ENCODE measurements at places on chromosomes 2 and 18.

DNA sequence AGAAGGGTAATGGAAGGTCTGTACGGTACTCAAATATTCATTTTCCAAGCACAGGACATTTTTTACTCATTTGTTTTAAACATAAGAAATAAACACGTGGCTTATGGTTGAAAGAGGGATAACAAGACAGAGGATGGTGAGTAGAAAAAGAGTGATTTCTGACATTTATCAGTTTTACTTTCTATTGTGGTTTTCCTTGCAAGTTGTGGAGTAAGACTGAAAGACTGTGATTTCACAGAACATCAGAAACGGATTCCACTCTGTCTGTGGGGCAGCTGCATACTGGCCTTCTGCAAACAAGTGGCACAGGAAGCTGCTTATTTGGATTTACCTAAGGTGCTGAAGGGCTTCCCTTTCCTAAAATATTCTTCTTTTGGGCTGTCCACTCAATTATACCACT lies 122.2 kb upstream of the ITGB6 start:
- no peak for DNase-seq

DNA sequence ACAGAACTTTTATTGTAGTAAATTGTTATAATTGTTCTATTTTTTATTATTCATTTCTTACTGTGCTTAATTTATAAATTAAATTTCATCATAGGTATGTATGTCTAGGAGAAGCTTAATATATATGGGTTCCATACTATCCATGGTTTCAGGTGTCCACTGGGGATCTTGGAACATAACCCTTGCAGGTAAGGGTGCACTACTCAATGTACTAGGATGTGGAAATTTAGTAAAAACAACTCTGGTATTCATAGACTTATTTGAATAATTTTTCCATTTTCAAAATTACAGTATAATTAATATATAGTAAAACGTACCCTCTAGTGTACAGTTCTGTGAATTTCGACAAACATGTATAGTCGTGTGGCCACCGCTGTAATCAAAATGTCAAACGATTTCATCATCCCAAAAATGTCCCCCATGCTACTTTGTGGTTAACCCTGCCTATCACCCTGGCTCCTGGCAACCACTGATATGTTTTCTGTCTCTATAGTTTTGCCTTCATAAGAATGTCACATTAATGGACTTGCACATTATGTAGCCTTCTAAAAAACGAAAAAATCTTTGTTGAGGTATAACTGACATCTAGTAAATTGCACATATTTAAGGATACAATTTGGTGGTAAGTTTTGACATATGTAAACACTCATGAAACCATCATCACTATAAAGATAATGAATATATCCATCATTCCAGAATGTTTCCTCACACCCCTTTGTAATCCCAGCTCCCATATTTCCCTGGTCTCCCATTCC lies 45.7 kb downstream of the ARL5A start:
- DNase-seq, result no peak

GRCh38 chr2:30713698-30714097 lies 93.5 kb downstream of the CAPN13 start:
- no peak for DNase-seq

GRCh38 chr2:226137201-226137811 lies 662.3 kb downstream of the IRS1 start:
- DNase-seq, result no peak

DNA sequence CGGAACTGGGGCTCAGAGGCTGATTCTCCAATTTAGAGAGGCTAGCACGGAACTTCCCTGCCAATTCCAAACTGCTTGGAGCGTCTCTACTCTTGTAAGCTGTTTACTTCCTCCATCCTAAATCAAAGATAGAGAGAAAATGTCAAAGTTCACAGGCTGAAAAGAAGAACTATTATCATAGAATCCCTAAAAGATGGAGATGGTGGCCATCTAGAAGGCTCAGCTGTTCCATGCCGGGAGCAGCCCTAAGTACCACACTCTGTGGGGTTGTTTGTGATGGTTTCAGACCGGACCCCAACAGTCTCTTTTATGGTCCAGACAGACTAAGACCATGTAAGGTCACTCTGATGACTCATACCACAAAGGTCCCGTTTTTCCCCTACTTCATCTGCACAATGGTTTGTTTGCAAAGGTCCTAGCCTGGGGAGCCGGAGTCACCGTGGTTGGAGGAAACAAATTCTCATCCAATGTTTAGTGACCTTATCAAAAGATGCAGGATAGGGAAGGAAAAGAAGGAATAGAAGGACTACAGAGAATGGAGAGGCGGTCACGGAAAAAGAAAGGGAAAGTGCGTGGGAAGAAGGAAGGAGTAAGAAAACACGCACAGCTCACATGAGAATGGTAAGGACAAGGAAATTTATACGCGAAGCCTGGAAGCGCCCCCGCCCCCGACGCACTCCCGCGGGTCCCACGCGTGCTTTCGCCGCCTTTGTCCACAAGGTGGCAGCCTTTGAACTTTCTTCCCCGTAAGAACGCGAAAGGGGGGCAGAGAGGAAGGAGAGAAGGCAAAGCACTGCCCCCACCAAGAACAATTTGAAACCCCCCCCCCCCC lies 453 bp upstream of the ANTXR1 start:
- DNase-seq, result peak; percentile 62

- DNase-seq, result no peak
Observed at GRCh38 chr2:201580486-201580885, 62.8 kb downstream of the TMEM237 start.

- DNase-seq, result no peak
Observed at GRCh38 chr18:50104421-50104820, 90.5 kb downstream of the MYO5B start.

DNA sequence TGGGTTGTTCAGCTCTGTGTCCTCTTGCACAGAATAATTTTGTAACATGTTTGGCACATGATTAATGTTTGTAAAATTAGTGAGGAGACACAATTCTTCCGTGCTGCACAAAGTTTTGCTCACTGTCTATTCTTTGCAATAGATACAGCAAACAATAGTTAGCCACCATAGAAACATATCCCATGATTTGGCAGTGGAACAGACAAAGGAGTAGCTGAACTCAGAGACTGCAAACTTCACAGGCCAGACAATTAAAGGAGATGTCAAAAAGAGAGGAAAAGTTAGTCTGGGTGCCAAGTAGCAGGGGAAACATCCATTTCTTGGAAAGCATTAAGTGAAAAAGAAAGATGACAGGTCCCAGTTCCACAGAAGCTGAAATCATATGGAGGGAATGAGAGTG lies 267.4 kb upstream of the NRXN1 start:
- no peak for DNase-seq

DNA sequence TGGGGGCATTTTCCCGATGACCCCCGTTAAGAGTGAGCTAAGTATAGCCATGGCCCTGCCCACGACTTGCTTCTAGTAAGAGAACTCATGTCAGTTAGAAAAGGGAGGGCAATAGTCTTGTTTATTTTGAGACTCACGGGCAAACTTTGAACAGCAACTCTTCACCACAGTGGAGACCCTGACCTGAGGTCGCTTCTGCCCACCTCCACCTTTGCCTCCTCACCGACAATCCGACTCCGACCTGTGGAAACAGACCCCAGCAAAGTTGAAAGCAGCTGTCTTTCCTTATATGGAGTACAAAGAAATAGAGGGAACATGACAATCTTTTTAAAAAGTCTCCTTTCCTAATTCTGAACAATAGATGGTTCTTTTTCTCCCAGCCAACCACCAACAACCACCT lies 155.0 kb upstream of the GCFC2 start:
- no peak for DNase-seq

GRCh38 chr2:197516393-197516761 lies 511 bp downstream of the MOB4 start:
- peak; percentile 27 for DNase-seq

DNA sequence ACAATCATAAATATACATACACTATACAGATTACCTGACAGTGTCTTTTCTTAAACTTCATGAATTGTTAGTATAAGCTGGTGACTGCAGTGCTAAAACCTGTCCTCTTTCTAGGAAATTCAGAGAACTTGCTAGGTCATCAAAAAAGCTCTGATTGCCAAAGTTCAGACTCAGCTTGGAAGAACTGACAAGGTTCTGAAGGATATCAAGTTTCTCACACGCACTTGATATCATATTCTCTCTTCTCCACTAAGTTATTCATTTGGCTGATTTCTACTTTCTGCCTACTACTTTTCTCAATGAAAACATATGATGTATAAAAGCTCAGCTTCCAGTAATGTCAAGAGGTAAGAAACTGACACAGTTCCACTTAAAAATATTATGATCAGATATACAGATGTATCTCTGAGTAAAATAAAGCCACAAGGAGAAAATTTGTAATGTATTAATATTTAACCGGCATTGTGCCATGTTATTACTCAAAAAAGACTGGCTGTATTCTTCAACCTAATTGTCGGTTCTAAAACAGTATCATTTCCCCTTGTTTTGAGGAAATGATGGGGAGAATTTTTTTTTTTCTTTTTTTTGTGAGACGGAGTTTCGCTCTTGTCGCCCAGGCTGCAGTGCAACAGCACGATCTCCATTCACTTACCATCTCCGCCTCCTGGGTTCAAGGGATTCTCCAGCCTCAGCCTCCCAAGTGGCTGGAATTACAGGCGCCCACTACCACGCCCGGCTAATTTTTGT lies 2.4 kb downstream of the OSBPL1A start:
- DNase-seq, result peak; percentile 6

DNA sequence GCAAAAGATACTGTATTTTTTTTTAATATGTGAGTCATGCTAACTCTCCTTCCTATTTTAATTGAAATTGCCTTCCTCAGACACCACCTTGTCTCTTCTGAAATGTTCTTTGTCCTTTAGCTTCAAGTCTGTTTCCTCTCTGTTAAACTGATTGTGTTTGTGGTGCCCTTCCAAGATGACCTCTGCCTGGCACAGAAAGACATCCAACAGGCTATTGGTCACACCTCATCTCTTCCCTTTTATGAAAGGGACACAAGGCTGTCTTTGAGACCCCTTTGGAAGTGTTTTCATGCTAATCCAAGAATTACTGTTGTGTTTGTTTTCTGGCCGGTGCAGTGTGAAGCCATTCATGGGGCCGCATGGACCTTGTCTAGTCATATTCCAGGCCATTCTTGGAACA lies 94.0 kb upstream of the PIK3C3 start:
- no peak for DNase-seq

- peak; percentile 55 for DNase-seq
Observed at GRCh38 chr18:62878305-62878704, 163.0 kb downstream of the PHLPP1 start.

- DNase-seq, result no peak
Observed at GRCh38 chr2:105470979-105471378, 72.1 kb upstream of the FHL2 start.

DNA sequence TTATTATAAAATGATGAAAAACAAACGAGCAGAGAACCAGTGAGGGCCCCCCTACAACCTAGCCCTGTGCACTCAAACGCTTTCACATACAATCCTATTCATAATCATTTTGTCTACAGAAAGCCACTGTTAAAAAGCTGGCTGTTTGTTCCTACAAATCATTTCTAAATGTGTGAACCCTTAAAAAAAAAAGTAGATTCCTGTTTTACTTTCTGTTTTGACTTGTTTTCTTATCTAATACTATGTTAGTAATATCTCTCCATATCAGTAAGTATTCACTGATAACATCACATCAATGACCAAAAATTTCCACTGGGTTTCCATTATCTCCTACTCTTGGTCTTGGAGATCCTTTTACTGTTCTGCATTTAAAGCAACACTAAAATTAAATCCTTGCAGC lies 128.8 kb upstream of the TTC39C start:
- no peak for DNase-seq

All from NCI-H510A treated with DMSO at 0.1 percent for 48 hours (cell line).